ENCODE measurements at places on chromosomes 6 and 20. TPM values are rescaled to one million over a fixed set of nuclear protein-coding genes. Genes with fewer than 3 reads are reported as not detected.
A peak's percentile ranks its signal among the peaks of the same experiment; 100 is the strongest.

The BPI gene
- not detected for total RNA-seq

DNA sequence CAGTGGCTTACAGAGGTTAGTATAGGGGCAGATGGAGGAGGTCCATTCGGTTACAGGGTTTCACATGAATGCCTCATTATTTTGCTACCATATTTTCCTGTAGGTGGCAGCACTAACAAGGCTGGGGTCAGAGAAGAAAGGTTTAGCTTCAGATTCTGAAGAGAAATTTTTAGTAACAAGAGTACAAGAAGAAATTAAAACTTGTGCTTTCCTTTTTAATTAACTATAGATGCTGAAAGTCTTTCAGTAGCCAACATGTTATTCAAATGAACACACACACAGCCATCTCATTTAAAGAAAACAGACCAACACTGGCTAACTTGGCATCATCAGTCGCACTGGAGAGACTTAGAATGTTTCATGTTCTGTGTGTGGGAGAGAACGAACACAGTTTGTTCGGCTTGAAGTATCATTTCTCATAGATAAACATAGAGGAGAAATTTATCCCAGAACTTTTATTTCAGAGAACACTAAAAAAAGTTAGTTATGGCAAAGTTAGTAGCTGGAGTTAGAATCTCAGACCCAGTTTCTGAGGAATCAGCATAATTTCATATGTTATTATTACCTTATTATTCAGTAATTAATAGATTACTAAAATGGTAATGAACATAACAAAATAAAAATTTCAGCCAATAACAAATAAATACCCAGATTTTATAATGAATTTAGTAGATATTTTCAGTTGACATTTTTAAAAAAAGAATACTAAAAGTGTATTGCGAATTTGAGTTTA is 314.0 kb upstream of the RSPO3 start:
- peak; percentile 38 for DNase-seq

- no peak for DNase-seq
Observed at GRCh38 chr6:26033941-26034354, 53.3 kb upstream of the HFE start.

DNA sequence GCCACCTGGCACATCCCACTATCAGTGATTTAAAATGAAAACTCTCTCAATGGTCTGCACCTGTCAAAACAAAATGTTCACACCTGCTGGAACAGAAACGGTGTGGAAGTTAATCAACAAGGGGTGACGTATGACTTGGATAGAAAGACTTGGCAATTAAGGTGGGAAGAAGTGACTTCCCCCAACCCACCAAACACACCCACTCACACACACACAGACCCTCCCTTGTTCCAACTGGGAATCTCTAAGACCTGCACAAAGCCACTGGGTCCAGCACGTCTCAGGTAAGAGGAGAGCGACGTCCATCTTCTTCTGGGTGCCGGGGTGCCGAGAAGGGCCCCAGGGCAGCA is 25.1 kb upstream of the TCFL5 start:
- DNase-seq: no peak

DNA sequence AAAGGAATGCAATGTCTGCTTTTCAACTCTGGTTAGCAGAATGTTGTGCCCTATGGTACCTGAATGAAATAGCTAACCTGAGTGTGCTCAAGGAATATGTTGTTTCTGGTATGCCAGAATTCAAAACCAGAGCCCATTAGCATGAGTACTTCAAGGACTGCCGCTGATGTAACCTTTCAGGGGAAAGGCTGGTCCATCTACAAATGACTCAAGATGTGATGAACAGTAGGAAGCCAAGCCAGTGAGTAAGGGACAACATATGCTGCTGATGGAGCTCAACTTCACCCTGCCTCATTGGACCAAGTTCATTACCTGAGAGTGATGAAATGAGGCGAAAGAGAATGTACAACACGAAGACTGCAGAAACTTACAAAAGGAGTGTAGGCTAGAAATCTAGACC is 95.7 kb upstream of the BMP2 start:
- no peak for DNase-seq

DNA sequence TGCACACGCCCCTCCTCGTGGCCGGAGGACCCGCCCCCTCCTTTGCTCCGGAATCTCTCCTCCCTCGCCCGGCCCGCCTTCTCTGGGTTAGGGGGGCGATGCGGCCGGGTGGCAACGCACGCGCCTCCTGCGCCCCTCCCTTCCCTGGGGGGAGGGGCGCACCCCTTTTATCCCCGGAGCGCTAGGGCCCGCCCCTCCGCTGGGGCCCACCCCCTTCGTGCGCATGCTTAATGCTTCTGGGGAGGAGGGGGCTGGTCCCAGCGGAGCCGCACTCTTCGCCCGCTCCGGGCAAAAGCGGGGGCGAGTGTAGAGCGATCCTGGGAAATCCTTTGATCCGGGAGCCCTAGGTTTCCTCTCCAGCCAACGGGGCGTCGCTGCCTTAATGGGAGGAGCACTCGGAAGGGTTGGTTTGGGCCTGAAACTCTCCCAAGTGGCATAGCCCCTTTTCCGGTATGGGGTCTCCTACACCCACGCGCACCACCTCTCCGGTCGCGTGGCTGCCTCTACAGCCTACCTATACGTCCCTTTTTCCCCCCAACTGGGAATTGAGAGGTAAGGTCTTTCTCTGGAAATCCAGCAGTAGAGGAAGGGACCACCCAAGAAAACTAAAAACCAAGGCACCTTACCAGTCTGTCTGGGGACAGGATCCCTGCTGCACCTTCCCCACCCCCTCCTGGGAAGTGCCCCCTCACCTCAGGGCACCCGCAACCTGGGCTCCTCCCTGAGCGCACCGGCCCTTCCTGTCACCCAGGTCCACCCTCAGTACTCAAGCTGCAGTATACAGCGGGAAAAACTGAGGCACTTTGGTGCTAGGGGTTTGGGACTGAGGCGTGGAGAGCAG is 2.1 kb downstream of the SOX12 start:
- DNase-seq: peak; percentile 88
